KBM-7 (cell line): ENCODE measurements at places on chromosomes 5 and 9.

DNA sequence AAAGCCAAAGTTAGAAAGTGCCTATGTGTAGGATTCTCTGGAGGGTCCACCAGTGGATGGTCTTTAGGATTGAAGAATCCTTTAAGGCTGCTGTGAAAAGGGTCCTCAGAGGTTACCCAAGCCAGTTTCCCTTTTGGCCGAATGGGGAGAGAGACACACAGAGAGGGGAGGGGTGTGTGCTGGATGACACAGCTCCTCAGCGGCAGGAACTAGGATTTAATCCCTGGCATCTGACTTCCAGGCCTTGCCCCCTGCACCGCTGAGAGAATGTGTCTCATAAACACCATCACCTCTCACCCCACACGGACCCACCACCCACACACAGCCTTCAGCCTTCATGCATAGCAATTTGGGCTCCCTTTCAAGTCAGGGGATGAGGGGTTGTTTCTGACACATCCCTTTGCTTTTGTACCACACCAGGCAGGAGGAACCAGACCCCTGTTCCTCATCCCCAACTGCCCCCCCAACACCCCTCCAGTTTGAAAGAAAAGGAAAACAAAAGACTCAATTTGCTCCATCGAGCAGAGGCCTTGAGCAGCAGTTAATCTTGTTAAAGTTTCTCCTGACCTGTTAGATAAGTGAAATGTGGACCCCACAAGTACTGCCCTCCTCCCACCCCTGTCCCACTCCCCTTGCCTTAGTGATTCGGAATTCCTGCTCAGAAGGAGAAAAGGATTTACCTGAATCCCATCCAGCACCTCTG, 4.0 kb downstream of the PAPPA start:
- DNase-seq = no peak

DNA sequence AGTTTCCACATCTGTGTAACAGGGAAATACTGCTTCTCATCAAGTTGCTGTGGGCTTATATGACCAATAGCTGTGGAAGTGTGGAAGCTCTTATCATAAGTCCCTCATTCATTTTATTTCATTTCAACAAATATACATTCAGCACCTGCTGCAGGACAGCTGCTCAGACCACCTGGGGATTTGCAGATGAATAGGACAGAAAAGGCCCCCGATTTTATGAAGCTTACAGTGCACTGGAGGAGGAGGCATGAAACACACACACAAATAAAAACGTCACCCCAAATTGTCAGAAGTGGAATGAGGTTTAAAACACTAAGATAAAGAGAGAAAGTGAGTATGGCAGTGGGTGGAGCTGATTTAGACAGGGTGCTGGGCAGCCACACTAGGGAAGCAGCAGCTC, 107.2 kb downstream of the DRD1 start:
- DNase-seq = no peak

- no peak for DNase-seq
Measured at GRCh38 chr5:11346336-11346735, 557.9 kb downstream of the CTNND2 start.

DNA sequence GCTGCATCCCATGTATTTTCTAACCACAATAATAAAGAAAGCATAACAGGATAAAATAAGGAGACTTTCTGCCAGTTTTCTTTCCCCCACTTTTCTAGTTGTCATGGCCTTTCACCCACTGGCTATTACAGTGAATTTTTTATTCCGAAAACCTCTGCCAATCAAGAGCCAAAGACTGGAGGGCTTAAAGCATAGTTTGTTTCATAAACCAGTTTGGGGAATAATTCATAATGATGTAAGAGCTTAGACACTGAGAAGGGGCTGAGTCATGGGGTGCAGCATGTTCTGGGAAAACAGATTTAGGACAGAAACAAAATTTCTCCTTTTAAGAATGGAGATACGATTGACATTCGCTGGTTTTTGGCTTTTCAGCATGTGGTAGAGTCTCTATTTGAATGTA, 4.4 kb upstream of the GLIPR2 start:
- no peak for DNase-seq

- DNase-seq = no peak
Measured at GRCh38 chr9:92592946-92593861, 57.4 kb upstream of the ECM2 start.

DNA sequence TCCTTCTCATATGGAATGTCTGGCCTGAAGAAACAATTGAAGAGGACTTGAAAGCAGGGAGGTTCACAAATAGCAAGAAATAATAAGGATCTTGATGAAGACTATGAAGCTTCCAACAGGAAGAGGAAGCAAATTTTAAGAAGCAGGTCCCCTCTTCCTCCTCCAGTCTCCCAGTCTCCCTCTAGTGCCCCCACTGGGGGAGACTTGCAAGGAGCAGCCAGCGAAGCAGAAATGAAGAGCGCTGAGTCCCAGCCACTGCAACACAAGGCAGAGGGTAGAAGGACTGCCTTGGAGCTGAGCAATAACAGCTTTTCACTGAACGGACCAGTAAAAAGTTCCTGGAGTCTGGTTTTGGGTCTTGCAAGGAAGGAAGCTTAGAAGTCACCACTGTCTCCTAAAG, 32.6 kb upstream of the ACO1 start:
- peak; percentile 21 for DNase-seq

DNA sequence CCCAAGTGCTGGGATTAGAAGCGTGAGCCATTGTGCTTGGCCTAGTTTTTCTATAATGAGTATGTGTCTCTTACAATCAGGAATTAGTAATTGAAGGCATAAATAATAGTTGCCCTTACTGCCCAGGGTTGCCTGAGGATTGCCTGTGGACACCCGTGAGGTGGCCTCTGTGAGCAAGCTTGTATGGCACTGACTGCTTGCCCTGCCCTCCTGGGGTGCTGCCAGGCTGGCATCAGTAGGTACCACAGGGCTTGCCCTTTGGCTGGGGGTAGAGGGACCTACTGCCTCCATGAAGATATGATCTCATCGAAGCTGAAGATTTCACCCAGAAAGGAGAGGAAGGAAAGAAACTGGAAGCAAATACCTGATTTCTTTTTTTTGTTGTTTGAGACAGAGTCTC, 23.8 kb upstream of the PHF19 start:
- DNase-seq = no peak

- no peak for DNase-seq
Measured at GRCh38 chr5:101904736-101905135, 391.3 kb downstream of the SLCO4C1 start.

- DNase-seq = no peak
Measured at GRCh38 chr9:4657426-4658159, 4.5 kb upstream of the PLPP6 start.

DNA sequence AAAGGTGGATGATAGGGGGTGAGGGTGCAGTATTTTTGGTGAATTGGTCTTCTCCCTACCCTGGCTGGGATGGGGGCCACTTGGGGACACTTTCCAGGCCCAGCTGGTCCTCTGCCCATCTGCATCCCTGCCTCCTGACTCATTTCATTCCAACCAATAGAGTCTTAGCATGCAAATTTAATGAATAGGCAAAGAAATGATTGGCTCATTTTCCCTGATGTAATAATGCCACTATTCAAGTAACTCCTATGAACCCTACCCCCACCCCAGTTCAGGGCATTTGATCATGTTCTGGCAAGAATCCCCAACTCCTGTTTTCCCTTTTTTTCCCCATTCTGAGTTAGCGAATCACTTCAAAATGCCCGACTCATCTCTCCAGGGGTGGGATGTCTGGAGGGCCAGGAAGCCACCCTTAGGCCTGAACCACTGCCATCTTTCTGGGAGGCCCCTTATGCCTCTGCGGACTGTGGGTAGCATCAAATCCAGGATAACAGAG, 56.7 kb downstream of the PCDH1 start:
- no peak for DNase-seq

GRCh38 chr9:118088090-118088489, 383.9 kb downstream of the TLR4 start:
- DNase-seq = no peak

GRCh38 chr9:7011395-7012067, 253.8 kb downstream of the KDM4C start:
- DNase-seq = peak; percentile 86

DNA sequence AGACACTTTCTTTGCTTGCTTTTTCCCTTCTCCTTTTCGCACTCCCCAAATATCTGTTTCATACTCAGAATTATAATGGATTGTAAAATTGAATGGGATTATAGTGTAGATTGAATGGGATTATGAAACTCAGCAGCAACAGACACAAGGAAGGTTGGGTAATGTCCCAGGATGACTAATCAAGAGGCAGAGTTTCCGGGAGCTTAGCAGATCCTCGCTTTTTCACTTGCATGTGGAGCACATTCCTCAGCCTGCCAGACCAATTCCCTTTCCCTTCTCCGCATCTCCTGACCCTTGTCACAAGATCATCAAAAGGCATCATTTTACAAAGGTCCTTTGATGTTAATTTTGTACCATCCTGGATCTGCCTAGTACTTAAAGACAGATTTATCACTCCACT, 55.1 kb upstream of the SLC1A1 start:
- DNase-seq = no peak

DNA sequence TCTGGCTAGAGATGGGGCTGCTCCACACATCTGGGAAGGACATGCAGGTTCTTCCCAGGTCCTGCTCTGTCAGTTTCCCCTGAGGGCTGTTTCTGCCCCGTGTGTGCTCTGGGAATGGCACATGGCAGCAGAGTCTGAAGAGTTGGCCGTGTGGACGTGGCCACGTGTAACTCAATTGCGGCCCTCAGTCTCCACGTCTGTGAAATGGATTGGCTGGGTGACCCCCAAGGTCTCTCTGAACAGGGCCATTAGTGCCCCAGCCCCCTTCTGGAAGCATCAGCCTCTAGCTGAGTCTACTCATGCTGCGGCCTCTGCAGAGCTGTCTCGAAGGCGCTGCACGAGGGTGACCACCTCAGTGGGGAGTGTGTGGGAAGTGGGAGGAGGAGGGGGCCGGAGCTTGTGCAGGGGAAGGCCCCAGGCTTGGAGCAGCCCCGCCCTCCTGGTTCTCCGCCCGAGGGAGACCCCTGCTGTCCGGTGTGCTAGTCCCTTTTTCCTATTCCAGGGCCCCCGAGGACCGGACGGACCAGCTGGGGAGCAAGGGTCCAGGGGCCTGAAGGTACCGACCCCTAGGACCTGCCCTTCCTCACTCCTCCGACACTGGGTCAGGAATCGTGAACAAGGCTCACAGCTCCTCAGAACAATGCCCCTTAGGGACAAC, 58.9 kb upstream of the ORM1 start:
- no peak for DNase-seq

DNA sequence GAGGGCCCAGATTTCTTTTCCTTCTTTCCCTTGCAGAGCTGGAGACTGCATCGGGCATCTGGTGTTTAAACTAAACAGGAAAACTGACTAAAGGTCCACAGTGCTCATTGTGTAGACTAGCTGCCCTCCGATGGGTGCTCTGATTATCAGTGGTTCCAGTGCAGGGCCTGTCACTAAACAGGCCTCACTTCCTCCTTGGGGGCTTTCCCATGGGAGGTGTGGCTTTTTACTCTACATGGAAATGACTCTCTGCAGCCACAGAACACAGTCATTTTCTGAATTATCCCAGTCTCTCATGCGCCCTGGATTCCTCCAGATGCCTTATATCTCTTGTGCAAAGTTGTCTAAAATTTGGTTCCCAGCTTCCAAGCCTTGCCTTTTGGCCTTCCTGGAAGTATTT, 199.2 kb downstream of the TRIO start:
- no peak for DNase-seq

DNA sequence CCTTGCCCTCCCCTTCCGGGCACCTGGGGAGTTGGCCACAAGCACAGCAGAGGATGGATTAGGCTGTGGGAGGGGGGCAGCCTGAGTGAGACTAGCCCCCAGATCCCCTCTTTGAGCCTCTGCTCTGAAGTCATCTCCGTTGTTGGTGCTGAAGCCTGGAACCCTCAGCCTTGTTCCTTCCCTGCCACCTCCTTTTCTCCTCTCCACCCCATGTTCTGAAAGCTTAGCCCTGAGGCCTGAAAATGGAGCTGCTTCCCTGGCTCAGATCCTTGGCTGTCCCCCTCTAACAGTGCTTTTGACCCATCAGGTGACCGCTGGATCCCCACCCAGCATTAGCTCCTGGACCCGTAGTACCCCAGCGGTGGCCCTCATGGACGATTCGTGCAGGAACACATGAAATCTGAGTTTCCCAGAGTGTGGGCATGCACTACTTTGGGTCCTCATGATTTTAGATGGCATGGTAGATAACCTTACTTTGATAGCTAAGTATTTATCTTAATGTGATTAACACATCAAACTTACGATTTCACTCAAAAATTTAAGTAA, 21.6 kb upstream of the ANGPTL2 start:
- no peak for DNase-seq

DNA sequence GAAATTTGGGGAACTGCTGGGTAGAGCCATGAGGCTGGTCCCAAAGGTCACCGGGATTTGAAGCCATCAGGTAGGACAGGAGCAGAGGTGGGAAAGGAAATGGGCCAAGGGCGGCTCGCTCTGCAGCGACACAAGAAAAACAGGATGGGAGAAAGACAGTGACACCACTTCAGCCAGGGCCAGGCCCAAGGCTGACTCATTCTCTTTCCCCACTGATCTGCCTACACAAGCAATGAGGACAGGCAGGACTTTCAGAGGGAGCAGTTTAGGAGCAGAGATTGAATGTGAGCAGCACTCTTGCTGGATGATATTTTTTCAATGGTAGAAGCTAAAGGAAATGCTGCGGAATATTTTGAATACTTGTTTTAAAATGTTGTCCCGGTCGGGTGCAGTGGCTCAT, 3.5 kb downstream of the RUFY1 start:
- no peak for DNase-seq

DNA sequence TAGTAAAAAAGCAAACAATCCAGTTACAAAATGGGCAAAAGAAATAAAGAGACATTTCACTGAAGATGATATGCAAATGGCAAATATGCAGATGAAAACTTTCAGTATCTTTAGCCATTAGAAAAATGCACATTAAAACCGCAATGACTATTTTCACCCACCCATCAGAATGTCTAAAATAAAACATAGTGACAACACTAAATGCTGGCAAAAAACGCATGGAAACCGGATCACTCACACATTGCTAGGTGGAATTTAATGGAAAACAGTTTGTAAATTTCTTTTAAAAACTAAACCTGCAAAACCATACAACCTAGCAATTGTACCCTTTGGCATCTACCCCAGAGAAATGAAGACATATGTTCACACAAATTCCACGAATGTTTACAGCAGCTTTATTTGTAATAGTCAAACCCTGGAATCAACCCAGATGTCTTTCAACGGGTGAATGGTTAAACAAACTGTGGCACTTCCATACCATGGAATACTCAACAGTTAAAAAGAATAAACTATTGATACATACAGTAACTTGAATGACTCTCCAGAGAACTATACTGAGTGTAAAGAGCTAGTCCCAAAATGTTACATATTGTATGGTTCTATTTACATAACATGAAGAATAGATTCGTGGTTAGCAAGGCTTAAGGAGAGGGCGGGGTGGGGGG, 17.2 kb upstream of the PAM start:
- DNase-seq = no peak

- no peak for DNase-seq
Measured at GRCh38 chr5:55219770-55220169, 7.3 kb downstream of the MCIDAS start.

GRCh38 chr9:93005876-93006275, 52.6 kb upstream of the SUSD3 start:
- DNase-seq = no peak
